ENCODE measurements at places on chromosomes 6 and 20.

DNA sequence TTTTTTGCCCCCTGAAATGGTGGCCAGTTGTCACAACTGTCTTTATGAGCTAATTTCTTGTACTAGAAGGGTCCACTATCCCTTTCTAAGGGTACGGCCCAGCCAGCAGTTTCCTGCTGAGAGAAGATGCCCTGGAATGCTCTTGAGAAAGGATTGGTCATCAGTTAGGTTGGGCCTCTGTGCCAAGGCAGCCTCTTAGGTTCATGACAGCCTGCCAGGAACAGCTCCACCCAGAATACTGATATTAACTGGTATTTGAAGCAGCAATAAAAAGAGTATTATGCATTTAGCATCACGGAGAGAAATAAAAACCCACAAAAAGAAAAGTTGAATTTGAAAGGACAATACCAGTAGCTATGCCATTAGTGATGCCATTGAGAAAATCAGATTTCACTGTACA is 9.0 kb upstream of the HINT3 start:
- DNase-seq = no peak

DNA sequence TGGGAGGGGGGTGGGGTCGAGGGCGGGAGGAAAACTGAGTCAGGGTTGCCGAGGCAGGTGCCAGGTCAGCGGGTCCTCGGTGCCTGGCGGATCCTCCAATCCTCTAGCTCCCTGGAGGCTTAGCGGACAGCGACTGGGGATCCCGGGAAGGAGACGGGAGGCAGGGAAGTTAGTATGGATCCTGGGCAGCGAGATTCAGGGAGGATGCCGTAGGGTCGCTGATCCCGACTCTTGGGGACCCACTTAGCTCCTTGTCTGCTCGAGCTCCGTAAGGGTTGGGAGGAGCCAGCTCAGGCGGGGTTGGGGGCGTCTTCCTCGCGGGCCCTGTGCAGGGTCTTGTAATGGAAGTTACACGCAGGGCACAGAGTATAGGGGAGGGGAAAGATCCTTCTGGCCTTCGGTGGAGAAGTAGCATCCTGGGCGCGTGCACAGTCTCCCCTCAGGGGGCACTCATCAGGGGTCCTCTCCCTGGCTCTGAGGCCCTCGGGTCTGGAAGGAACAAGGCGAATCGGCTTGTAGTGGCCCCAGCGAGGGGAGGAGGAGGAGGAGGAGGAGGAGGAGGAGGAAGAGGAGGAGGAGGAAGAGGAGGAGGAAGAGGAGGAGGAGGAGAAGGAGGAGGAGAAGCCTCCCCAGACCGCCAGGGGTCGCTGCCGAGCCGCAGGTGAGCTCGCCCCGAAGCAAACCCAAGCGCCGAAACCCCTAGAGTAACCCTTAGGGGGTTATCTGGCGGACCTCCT is 6.4 kb upstream of the SLC12A5 start:
- peak; percentile 84 for DNase-seq

GRCh38 chr20:49283176-49283702 is 5.4 kb upstream of the ZNFX1 start:
- peak; percentile 34 for DNase-seq

GRCh38 chr6:105591053-105591452 is 188.2 kb upstream of the PREP start:
- DNase-seq = no peak

DNA sequence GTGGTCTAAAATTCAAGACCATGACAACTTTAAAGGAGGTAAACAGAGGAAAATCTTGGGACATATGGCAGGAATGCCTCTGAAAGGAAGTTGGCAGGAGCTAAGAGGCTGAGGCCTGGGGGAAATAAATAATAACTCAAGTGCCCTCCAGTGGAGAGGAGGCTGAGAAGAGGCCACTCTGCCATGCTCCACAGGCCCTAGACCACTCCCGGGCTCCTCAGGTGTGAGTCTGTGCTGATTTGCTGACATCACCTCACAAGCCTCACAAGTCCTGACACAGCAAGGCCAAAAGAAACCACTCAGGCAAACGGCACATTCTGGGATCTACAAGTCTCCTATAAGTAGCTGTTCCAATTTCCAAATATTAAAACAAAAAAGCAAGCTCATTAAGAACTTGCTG is 91.0 kb upstream of the RIPOR2 start:
- DNase-seq = no peak

- DNase-seq = no peak
Observed at GRCh38 chr6:167689751-167690150, 137.0 kb upstream of the AFDN start.

GRCh38 chr20:15831201-15831600 is 742.0 kb downstream of the KIF16B start:
- no peak for DNase-seq

GRCh38 chr6:125114248-125114858 is 39.2 kb upstream of the TPD52L1 start:
- peak; percentile 43 for DNase-seq

DNA sequence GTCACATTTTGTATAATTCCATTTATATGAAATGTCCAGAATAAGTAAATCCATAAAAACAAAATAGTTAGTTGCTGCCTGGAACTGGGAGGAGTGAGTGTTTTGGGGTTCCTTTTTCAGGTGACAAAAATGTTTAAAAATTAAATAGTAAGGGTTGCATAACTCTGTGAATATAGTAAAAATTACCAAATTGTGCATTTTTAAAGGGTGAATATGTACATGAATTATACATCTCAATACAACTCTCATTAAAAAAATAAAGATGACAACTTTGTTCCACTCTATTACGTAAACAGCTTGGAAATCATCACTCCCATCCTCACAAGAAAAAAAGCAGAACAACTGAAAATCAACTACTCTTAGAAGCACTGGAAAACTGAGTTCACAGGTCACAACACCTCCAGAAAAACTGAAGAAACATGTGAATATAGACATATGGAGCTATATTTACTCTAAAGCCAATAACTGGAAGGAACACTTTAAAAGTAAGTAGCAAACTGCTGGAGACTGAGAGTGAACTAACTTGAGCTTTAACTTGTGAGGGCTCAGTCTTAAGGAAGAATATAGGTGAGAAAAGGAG is 40.0 kb downstream of the RANBP9 start:
- no peak for DNase-seq

DNA sequence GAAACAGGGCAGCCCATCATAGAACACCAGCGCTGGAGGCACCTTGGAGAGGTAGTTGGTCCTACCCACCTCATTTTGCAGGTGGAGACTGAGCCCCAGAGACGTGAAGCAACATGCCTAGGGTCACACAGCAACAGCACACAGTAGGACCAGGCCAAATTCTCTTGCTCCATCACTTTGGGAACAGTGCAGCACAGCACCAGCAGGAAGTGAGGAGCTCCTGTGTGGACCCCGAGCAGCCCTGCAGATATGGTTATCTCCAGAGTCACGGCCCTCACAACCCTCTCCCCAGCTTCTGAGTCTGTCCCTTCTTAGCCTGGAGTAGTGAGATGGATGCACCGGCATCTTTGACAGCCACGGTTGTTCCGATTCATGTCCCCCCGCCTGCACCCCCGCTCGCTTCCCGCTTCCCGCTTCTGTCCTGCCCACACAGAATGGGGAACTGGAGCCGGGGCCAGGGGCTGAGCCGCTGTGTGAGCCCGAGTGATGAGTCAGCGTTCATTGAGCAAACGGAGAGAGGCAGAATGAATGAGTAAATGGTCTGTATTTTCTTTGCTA is 72.6 kb upstream of the DUSP22 start:
- no peak for DNase-seq

DNA sequence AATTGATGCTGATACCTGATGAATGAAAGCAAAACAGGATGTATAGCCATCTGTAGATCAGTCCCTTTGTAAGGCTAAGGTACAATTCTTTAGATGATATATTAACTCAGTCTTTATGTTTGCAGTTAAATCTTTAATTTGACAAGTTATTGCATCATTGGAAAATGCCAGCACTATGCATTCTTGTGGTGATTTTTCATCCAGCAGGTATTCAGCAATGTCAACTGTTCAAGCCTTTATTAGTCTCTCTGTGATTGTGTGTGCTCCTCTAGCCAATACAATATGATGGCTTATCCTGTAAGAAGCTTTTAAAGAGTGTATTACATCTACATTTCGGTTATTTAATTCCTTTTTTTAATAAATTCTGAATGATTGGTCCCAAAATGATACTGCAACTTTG is 34.3 kb downstream of the HLA-DMB start:
- DNase-seq = no peak

GRCh38 chr6:118469468-118469867 is 78.6 kb upstream of the PLN start:
- no peak for DNase-seq

- no peak for DNase-seq
Observed at GRCh38 chr6:117344444-117345291, 79.3 kb downstream of the VGLL2 start.

DNA sequence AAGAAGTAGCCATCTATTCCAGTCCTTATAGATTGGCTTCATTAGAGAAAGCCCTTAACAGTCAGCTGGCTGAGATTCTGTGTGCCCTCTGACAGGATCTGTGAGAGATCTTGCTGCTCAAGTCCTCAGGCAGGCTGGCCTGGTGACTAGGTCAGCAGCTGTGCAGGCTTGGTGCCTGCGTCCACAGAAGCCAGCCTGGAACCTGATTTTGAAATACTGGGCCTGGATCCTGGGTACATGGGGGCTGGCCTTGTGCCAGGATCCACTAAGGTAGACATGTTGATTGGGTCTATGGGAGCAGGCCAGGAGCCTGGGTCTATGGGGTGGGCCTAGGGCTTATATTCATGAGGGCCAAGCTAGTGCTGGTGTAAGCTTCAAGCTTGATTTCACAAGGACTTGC is 381.8 kb upstream of the MARCKS start:
- no peak for DNase-seq

GRCh38 chr20:47506850-47507249 is 5.2 kb downstream of the NCOA3 start:
- no peak for DNase-seq

GRCh38 chr6:55528624-55529023 is 50.4 kb downstream of the HMGCLL1 start:
- DNase-seq = no peak

GRCh38 chr6:63487103-63487813 is 85.0 kb upstream of the LOC128125822 start:
- no peak for DNase-seq

DNA sequence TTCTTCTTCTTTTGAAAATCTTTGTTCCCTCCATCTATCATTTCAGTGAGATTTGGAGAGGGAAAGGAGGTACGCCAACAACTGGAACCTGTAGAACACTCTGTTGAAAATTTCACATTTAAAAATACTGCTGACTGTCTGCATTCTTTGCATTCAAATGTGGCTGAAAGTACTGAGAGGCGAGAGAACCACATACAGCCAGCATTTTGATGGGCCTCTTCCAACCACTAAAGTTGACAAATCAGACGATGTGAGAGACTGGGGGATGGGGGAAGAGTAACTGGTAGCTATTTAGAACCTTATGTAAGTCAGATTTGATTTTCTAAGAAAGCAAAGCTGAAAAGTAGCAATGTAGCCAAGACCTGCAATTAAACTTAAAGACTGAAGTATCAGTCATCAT is 77.5 kb downstream of the FKBP5 start:
- DNase-seq = no peak

GRCh38 chr6:112366695-112367553 is 19.8 kb downstream of the RFPL4B start:
- no peak for DNase-seq

- no peak for DNase-seq
Observed at GRCh38 chr20:57326667-57327455, 2.7 kb upstream of the SPO11 start.

GRCh38 chr6:79802657-79803300 is 144.6 kb downstream of the ELOVL4 start:
- DNase-seq = no peak

DNA sequence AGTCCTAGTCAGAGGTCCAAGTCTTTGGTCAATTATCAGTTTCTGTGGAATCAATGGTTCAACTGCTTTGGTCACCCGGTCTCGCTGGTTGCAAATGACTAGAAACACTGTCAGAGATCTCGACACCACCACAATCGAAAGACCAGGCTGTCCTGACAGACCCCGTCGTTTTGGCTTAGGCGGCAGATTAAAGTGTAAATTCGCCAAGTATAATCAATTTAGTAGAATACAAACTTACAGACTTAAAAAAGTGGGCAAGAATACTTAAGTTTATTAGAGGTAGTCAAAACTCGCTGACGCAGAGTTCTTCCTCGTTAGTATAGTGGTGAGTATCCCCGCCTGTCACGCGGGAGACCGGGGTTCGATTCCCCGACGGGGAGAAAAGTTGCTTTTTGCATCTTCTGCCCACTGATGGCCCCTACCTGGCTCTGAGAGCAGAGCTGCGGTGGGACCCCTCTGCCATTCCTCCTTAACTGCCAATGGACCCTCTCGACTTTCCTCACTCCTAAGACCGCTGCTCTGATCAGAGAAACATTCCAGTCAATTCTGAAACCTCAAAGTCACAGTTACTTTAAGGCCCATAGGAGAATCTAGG is 30.6 kb upstream of the ZNF184 start:
- DNase-seq = peak; percentile 91

GRCh38 chr6:161100072-161100471 is 108.5 kb downstream of the MAP3K4 start:
- no peak for DNase-seq

GRCh38 chr6:154885214-154885613 is 109.9 kb upstream of the TIAM2 start:
- DNase-seq = no peak

DNA sequence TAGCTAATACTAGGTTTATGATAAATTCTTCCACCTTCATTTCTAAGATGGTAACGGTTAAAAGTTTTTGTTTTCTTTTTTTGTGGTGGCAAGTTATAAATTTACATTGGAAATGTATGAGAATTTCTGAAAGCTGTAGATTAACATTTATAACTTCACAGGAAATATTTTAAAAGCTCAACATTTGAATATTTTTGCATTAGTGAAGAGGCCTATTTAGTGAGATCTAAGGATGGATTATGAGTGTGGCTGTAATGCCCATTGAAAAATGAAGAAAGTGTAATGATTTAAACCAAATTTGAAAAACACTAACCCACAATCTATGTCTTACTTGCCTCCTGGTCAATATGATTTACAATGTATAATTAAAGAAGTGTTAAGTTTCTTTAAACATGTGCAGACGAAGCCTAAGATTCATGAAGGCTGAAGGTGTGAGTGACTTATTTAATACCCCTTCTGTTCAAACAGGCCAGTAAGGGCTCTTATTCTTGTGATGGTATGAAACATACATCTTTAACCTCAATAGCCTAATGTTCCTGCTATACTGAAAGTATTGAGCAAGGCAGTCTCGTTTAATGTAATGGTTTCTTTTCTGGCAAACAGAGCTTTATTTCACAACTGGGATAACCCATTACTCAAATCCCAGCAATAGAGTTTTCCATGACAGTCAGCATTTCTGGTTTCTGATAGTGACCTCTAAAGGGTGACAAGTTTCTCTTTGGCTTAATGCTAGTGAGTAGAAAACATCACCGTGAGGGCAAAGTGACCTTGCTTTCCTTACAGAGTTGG is 13.2 kb downstream of the HDGFL1 start:
- DNase-seq = no peak

- DNase-seq = no peak
Observed at GRCh38 chr6:147159536-147160374, 44.5 kb upstream of the STXBP5 start.

GRCh38 chr6:63813566-63814120 is 178.0 kb downstream of the PHF3 start:
- DNase-seq = no peak

DNA sequence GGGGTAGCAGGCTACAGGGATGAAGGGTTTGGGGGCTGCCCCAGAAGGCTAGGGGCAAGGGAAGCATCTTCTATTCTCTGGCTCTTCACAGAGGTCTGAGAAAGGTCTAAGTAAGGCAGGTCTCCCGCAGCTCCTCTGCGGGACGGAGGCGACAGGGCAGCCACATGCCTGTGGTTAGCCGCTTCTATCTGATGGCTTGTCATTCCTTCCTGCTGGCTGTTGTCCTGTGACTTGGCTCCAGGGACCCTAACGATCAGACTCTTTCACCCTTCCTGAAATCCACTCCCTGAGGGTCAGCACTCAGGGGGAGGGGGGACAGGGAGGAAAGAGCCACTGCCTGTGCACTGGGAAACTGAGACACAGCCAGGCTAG is 673 bp downstream of the CST7 start:
- DNase-seq = peak; percentile 55
